Stimulated activated CD8-positive, alpha-beta memory T cell treated with anti-CD3 and anti-CD28 coated beads, Interleukin-7, amount 100 ng/mL, for 4 hours (primary cell): ENCODE measurements at places on chromosomes 7 and 10.
A peak's percentile ranks its signal among the peaks of the same experiment; 100 is the strongest.

GRCh38 chr7:114466917-114467316, 52.3 kb downstream of the FOXP2 start:
- no peak for DNase-seq

- no peak for DNase-seq
These were observed 212.1 kb downstream of the DGKB start for GRCh38 chr7:14690486-14690885.

DNA sequence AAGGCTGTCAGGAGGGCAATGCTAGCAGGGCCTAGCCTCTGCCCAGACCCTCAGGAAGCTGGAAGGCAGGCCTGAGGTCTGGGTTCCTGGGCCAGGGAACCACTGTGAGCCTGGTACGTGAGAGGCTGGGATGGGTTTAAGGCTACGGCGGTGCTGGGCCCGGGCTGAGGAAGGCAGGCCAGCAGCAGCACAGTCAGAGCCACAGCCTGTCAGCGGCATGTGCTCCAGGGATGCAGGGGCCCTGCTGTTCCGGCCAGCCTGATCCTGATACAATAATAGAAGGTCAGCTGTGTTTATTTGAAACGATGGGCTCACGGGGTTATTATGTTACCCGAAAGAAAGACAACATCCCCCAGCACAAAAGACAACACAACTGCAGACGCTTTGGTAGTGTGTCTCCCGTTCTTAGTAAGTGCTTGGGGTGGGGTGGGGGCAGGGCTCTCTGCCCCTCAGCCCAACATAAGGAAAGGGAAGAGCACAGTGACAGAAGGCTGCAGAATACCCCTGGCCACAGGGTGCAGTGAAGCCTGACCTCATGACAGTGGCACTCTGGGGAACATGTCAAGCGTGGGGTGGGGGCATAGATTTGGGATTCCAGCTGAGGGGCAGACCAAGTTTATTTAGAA, 95.0 kb downstream of the COL13A1 start:
- no peak for DNase-seq

GRCh38 chr7:30135301-30136116, 723 bp downstream of the MTURN start:
- peak; percentile 35 for DNase-seq

DNA sequence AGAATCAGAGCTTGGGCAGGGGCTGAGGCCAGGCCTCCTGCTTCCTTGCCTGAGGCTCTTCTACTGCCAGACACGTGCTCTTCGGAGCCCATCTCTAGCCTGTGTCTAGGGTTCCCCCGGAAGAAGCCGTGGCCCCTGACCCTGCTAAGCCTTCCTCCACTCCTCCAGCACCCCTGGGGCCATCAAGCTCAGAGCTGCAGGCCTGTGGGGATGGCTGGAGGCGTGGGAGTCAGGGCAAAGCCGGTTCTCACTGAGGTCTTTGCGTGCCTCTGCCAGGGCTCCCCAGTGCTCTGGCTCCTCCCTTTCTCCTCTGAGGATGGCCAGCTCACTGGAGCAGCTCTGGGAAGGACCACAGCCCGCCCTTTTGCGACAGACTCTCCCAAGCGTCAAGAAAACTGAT, 34.4 kb downstream of the GHRHR start:
- DNase-seq = no peak

DNA sequence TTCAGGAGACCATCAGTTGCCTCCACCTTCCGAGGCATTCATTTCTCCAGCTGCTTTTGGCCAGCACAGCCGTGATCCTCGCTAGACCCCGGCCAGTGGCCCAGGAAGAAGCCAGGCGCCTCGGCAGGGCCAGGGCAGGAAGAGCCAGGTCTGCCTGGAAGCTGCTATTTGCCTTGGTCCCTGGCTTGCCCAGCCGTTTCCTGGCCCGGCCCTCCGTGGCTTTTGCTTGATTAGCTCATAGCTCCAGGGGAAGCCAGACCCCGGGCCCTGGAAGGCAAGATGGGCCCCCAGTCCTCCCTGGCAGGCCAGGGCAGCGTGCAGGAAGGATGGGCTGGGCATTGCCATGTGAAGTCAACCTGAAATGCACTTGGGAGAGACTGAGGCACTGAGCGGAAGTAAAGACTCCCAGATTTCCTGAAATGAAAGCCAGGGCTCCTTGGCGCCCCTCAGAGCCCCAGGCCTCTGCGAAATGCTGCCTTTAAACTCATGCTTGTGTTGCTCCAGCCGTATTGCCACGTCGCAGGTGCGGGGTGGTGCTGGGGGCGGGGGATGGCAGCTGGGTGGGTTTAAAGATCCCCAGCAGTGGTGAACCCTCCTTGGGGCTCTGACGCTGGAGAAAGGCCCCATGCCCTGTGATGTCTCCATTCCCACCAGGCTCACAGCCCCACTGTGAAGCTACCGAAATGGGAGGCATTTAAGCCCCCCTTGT, 160.6 kb downstream of the GRK5 start:
- DNase-seq = no peak

DNA sequence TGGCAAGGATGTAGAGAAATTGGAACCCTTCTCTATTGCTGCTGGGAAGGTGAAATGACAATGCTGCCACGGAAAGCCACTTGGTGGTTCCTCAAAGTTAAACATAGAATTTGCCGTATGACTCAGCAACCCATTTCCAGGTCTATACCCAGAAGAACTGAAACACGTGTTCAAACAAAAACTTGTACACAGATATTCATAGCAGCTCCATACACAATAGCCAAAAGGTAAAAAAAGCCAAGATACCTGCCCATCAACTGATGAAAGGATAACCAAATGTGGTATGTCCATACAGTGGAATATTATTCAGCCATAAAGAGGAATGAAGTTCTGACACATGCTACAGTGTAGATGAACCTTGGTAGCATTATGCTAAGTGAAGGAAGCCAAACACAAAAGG, 39.1 kb downstream of the LHPP start:
- no peak for DNase-seq
